ENCODE measurements at places on chromosomes 12 and 14. TPM values are rescaled to one million over a fixed set of nuclear protein-coding genes. Genes with fewer than 3 reads are reported as not detected.

DNA sequence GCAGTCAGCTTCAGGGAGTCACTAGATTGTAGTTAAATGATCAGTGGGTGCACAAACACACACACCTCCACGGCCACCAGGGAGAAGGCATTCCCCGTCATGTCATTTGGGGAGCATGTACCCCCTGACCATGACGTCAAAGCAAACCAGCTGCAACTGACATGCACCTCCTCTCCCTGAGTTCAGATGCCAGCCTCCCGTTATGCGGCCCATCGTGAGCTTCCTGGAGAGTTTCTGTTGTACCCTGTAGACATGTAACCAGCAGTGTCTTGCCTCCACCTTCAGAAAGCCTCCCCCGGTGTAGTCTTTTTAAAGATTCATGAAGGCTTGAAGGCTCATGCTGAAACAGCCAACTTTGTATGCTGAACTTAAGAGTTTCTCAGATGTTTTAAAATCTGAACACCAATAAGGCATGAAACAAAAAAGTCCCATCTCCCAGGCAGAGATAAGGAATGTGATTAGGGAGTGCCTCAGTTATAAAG lies 54.8 kb downstream of the FNTB start:
- no peak for DNase-seq

DNA sequence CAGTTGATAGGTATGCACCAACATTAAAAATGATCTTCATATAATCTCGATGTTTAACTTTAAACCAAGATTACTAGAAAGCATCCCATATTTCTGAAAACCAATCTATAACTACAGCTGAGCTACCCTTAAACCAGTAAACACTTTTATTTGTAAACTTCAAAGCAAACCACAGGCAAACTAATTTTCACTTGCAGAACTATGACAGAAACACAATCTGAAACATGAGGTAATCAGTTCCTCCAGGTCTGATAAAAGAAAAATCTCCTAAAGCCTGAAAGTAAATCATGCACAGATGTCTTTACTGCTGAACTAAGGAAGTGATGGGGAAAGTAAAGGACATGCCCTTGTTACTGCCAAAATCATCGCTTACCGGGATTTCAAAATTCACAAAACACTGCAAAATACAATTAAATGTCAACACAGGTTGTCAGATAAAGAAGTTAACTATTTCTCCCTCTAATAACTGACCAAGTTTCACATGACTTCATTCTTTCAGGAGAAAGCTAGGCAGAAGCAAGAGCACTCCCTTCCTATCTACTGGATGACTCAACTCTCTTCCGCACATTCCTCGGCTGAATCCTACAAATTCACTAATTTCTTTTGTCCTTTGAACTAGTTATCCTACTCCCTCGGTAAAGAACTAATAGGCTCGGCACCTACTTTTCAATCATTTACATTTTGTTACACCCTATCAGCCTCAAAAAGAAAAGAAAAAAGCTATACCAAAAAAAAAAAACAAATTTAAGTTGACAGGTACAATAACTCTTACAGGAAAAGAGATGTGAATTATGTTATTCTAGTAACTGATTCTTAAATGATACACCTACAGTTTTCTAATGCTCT lies 1.4 kb downstream of the EEA1 start:
- no peak for DNase-seq

GRCh38 chr14:71686677-71687076 lies 245.6 kb upstream of the RGS6 start:
- DNase-seq = no peak

The INSM2 gene
- not detected for total RNA-seq

GRCh38 chr12:53963434-53964314 lies 9.0 kb downstream of the HOXC12 start:
- DNase-seq = no peak
